Caki2 (cell line): ENCODE measurements at places on chromosomes 11 and 22. TPM values are rescaled to one million over a fixed set of nuclear protein-coding genes. Genes with fewer than 3 reads are reported as not detected.

DNA sequence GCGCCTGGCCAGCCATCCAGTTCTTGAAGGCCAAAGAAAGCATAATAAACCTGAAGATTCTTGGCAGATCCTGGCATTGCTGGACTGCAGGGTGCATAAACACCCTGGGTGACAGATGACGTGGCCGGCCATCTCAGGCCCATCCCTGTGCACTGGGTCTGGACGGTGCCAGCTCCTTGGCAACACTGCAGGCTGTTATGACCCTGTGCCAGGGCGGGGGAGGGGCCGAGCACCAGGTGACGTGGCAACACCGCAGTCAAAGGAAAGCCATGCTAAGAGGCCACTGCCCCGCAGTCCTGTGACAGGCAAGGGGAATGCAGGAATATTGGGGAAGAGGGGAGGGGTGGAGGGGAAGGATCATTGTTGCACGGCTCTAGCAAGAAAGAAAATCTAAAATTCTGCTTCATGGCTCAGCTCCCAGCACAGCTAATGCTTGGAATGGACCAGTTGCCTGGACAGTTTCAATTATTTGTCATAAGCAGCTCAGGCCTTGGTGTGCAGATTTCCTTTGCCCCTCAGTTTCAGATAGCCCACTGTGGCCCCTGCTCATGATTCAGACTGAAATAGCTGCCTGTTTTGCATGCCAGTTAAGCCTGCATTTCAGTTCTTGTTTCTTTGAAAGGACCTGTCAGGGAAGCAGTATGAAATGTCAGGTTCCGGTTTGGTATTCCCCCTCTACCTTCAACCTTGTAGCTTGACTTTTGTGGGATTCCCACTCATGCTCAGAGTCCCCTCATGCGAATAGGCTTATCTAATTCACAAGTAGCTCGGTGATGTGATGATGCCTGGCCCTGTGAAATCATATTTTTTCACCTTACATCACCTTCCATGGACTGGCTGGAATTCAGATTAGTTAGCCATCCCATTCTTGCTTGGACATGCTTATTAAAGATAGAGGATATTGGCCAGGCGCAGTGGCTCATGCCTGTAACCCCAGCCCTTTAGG lies 29.7 kb upstream of the DDX6 start:
- peak; percentile 91 for DNase-seq

- no peak for DNase-seq
These were observed 411.1 kb downstream of the TBC1D22A start for GRCh38 chr22:47173535-47174021.

The OR52E8 gene
- not detected in 2 replicates for total RNA-seq

DNA sequence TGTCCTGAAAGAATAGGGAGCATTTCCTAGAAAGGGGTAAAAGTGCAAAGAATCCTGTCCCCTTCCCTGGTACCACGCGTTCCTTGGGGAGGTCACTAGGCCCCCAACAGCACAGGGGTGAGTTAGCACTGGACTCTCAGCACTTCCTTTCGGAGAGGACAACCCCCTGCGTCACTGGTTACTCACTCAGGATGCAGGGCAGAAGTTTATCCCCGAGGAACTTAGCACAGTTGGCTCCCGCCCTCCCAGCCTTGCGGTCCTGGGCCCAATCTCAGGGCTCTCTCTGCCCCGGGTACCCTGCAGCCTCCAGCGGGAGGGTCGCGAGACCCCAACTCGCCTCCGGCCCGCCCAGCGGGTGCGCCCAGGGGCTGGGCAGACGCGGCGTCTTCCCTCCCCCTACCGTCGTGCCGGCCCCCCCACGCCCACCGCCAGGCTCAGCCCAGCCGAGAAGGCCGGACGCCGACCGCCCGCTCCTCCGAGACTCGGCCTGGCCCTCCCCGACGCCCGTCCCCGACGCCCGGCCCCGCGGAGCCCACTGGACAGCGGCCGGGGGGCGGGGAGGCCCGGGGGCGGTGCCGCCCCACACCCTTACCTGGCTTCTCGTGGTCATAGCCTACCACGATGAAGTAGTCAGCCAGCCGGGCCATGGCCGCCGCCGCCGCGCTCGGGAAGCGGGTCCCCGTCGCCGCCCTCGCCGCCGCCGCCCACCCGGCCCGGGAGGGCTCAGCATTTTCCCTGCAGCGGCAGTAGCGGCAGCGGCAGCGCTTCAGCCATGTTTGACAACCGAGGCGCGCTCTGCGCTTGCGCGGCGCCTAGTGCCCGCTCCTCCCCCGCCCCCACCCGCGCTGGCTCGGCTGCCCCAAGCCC lies at the start of gene SBF2:
Gene SBF2, minus strand, starts transcription at position 797 of the 867 bp plus-strand sequence. Its CDS starts 150 bp downstream, at position 647.
- DNase-seq, result peak; percentile 79

- DNase-seq, result no peak
These were observed 13.6 kb downstream of the GLB1L3 start for GRCh38 chr11:134289789-134290188.

The TENM4 gene
- 0.17 and 0.70 TPM in 2 replicates for total RNA-seq

DNA sequence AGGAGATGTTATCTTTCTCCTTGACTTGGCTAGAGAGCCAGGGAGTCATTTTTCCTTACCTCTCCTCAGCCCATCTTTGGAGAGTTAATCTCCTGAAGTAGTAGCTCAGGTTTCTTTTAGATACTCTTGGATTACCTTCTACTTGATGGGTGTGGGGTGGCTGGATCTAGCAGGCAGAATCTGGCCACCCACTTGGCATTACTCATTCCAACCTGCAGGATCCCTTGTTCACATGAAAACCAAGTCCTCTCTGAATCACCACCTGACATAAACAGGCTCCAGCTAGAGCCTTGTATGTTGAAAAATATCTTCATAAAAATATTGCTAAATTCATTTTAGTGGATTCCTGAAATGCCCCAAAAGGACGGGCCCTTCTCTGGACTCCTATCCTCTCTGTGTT lies 250.6 kb upstream of the PLET1 start:
- DNase-seq, result no peak

DNA sequence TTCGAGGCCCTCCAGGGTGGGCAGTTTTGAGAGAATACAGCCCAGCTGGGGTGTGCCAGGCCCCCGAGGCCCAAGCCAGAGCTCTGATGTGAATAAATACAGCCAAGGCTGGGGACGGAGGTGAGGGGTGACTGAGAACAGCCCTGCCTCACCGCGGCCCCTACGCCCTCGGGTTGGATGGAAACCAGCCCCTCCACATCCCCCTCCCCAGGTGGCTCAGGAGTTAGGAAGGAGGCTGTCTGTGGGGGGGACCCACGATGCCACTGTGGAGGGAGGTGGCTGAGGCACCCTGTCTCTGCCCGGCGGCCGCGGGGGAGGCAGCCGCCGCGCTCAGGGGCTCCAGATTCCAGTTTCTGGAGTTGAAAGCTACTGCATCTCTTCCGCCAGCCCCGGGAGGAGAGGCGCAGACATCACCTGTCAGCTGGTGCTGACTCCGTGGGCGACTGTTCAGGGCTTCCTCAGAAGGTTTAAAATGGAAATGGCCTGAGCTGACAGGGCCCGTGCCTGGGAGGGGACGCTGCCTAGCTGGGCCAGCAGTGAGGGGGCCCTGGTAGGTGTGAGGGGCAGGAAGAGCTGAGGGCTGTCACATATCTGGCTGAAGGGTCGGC lies 1.4 kb downstream of the FLRT1 start:
- DNase-seq, result no peak

- DNase-seq, result no peak
These were observed 309.2 kb downstream of the FAT3 start for GRCh38 chr11:92533657-92534335.

- DNase-seq, result peak; percentile 18
These were observed 4.0 kb downstream of the JRKL start for GRCh38 chr11:96393753-96394348.

The KCNJ1 gene
- 0.10 TPM in 1 of 2 replicates, not detected in the other for total RNA-seq

The MS4A6E gene
- not detected in 2 replicates for total RNA-seq

DNA sequence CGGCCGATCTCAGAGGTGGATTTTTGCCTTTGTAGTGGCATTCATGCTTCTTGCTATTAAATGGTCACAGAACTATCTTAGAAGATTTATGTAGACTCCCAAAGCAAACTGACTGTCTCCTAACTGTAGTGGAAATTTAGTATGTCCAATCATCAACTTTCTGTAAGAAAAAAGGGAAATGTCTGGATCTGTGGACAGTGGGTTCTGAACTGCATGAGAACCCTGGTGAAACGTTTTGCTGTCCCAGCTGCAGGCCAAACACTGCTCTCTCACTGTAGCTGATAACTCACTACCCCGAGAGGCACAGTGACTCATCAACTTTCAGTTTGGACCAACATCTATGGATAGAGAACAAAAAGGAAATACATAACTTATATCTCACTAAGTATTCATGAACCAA lies 387.1 kb downstream of the SOX6 start:
- DNase-seq, result peak; percentile 50

- DNase-seq, result no peak
These were observed 133.2 kb downstream of the DSCAML1 start for GRCh38 chr11:117663821-117664220.
